ENCODE measurements at places on chromosomes 7 and 10.

- DNase-seq = no peak
These were observed 29.1 kb downstream of the CPED1 start for GRCh38 chr7:121017586-121017985.

- no peak for DNase-seq
These were observed 9.0 kb upstream of the TAS2R3 start for GRCh38 chr7:141754939-141755338.

DNA sequence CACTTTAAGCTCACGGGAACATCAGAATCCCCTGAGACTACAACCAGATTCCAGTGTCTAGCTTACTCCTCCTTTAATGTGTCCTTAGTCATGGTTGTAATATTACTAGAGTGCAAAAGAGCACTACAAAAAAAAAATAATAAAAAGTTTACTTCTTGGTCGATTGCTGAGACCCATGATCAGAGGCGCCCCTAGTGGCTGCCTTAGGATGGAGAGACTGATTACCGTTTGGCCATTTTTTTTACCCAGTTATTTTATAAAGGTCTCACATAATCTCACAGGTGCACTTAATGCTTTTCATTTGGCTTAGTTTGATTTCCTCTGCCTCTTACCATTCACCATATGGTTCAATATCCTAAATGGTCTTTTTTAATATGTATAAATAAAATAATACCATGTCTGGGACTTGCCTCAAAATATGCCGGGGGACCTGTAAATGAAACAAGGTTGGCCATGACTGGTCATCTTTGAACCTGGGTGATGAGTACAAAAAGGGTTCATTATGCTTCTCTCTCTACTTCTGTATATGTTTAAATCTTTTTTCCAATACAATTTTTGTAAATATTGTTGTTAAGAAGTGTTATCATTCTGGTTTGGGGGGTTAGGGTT, 331.5 kb upstream of the NFE2L3 start:
- DNase-seq = no peak

DNA sequence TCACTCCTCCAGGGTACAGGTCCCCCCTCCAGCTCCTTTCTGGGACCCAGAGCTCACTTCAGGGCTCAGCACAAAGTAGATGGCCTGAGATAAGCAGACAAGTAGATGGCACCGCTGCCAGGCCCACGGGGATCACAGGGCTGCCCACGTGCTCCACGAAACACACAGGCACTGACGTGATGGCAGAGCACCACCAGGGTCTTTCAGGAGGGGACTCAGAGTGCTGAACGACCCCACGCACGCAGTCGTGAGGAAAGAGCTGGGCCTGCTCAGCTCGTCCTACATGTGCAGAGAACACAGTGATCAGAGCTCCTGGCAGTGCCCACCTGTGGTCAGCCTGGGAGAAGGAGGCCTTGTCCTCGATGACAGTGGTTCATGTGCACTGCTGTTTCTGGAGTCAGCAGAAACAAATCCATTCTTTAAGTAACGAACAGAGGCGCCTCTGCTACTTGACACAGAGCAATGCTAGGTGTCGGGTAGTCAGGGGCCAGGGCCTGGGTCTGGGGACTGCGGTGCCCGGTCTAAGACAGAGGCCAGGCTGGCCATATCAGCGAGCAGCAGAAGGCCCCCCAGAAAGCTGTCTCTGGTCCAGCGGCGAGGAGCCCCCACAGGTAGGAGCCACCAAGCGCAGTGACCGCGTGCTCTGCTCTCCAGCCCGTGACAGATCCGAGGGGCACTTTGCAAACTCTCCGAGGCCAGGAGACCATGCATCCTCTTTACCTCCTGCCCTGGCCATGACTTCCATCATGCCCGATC, 129.8 kb upstream of the FAM20C start:
- no peak for DNase-seq

GRCh38 chr7:31003721-31004120, 40.0 kb downstream of the GHRHR start:
- DNase-seq = no peak

- DNase-seq = no peak
These were observed 256.3 kb upstream of the KLF14 start for GRCh38 chr7:130990178-130990832.

DNA sequence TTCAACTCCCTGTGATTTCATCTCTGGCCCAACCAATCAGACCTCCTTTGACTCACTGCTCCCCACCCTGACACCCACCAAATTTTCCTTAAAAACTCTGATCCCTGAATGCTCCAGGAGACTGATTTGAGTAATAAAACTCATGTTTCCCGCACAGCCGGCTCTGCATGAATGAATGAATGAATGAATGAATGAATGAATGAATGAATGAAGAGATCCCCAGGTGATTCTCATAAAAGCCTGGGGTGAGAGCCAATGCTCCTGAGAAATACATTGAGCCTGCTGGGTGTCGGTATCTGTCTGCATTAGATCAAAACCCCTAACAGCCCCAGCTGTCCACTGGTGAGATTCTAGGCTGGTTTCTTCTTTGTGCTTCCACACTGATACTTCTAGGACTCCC, 58.7 kb downstream of the HTR7 start:
- DNase-seq = no peak

- no peak for DNase-seq
These were observed 80.1 kb upstream of the IMMP2L start for GRCh38 chr7:111642373-111642772.

DNA sequence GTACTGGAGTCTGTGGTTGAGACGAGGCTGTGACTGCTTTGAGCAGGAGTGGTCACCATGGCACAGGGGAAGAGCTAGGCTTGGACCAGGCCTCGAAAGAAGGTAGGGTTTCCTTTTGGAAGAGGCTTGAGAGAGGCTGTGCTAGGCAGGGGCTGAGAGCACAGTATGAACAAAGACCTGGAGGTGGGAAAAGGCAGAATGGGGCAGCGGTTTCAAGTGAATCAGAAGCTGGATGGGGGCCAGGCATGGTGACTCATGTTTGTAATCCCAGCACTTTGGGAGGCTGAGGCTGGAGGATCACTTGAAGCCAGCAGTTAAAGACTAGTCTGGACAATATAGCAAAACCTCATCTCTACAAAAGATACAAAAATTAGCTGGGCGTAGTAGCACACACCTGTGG, 65.9 kb downstream of the CLIP2 start:
- no peak for DNase-seq

GRCh38 chr10:50600286-50600685, 23.5 kb downstream of the SGMS1 start:
- DNase-seq = no peak

- no peak for DNase-seq
These were observed 36.2 kb upstream of the NCAPG2 start for GRCh38 chr7:158740657-158741293.

DNA sequence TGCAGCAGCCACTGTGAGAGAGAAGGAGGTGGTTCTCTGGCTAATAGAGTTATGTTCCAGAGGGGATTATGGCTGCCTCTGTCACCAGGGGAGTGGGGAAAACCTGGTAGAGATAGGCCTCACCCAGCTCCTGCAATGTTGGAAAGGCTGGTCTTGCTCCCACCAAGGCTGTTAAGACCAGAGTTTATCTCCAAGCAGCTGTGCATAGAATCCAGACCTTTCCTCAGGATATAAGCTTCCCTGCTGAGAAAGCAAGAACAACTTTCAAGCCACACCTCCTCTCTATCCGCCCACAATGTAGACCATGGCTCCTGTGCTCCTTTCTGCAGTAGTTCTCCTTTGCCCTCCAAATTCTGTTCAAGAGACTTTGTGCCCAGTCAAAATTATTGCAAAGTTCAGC, 1375.4 kb downstream of the REEP3 start:
- DNase-seq = no peak

- DNase-seq = no peak
These were observed 66.0 kb upstream of the GPR26 start for GRCh38 chr10:123600177-123600576.

- DNase-seq = no peak
These were observed 370.9 kb downstream of the SH2D4B start for GRCh38 chr10:80908611-80909010.

GRCh38 chr10:67612176-67612575, 83.8 kb downstream of the CTNNA3 start:
- DNase-seq = no peak

GRCh38 chr10:26824015-26824690, 36.6 kb downstream of the ABI1 start:
- DNase-seq = no peak

- no peak for DNase-seq
These were observed 76.6 kb downstream of the SUGCT start for GRCh38 chr7:40211276-40212003.

GRCh38 chr10:53135213-53135896, 362.8 kb upstream of the MBL2 start:
- DNase-seq = no peak

DNA sequence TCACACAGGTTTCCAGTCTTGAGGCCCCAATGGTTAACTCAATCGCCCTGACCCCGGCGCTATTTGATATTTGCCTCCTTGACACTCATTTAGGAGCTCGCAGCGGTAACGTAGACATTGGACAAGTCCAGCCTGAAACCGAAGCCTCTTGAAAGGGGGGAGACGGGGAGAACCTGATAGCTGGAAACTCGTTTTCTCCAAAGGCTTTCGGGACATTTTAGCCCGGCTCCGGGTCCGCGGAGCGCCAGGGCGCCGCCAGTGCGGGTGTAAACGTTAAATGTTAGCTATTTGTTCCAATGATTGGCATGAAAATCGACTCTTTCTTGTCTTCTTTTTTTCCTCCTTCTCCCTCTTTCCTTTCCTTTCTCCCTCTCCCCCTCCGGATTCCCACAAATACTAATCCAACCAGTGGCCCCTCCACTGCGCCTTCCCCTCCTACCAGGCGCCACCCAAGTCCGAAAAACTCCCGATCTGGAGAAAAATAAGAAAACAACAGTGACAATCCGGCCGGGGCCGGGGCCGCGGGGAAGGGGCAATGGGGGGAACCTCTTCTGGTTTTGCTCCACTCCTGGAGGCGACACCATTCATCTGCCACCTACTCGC, 17.2 kb upstream of the GATA3 start:
- no peak for DNase-seq

DNA sequence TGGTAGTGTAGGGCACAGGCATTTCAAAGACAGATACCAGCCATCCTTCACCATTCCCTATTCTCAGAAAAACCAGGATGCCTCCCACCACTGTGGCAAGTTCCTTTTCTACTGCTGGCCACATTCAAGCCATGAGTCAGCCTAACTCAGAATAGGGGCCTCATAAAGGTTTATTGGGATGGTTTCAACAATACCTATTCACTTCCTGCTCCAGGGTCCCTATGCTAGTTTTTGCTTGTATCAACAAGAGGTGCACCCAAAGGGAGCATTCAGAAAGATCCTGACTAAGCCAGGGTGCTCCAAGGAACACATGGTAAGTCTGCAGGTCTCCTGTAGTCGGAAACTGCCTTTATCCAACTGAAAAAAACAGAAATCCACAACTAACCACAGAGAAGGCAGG, 76.9 kb upstream of the EGR2 start:
- DNase-seq = no peak

DNA sequence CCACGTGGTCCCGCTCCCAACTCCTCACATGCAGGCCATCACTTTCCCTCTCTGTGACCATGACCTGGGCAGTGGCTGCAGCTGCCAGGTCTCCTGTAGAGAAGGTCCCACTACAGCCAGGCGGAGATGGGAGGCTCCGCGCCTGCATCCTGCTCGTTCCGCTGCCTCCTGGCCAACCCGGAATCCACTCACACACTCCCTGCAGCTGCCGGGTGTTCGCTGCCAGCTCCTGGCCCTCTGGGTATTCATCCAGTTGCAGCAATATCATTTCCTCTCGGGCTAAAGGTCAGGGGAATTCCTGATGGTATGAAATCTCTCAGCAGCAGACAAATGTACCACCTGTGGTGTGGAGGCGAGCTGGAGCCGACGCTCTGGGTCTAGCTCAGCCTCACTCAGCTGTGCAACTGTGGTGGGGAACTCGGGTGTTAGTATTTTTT, 65.7 kb downstream of the TLL2 start:
- DNase-seq = no peak

DNA sequence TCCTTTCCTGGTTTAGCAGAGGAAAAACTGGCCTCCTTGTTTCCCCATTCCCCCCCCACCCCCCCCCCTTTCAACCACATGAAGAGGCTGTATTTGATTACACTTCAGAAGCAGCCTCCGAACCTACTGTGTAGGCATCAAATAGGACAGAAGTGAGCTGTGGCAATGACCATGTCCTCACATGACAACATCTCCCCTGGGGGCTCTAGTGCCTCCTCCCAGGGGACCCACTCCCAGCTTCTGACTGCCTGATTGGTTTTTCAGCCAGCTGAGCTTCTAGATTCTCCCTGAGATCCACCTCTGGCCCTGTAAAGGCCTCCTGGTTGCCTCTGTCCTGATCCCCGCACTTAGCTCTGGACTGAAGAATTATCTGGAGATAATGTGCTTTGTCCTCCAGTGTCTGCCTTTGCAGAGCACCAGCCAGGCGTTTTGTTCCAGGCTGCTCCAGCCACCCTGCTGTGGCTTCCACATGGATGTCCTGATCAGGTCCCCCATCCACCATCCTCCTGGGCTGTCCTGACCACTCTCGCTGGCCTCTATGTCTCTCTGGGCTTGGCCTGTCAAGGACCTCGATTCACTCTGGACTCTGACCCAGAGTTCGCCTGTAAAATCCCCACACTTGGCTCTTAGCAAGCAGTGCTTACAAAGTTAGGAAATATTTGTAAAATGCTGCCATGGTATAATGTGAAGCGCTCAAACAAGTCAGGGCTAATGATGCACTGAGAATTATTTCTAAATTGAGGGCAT, 42.4 kb upstream of the TOMM7 start:
- DNase-seq = no peak

DNA sequence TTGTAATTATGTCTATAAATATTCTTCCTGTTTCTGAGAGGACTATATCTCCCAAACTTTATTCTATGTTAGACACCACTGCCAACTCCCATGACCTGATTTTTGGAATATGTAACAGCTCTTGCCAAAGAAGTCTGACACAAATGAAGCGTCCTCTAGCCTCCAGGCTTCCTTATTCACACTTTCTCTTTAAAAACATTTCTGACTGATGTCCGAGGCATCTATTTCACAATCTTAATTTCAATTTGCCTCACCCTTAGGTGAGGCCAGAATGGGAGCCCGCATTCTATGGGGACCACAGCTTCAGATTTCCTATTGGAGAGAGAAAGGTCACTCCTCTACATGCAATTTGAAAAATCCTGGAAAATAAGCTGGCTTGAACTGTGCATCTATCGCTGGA, 873.2 kb downstream of the GATA3 start:
- DNase-seq = no peak

- no peak for DNase-seq
These were observed 22.8 kb downstream of the VPS26A start for GRCh38 chr10:69146759-69147158.

GRCh38 chr7:86926732-86927131, 132.7 kb downstream of the ELAPOR2 start:
- peak; percentile 15 for DNase-seq

- DNase-seq = no peak
These were observed 332.2 kb downstream of the CCSER2 start for GRCh38 chr10:84660450-84661159.

- no peak for DNase-seq
These were observed 43.4 kb upstream of the PPIF start for GRCh38 chr10:79303631-79304478.

- no peak for DNase-seq
These were observed 50.9 kb upstream of the SEMA3D start for GRCh38 chr7:85237721-85238120.

GRCh38 chr7:80665526-80665925, 27.1 kb downstream of the CD36 start:
- no peak for DNase-seq

- DNase-seq = no peak
These were observed 447.0 kb downstream of the GRID1 start for GRCh38 chr10:85919491-85920021.

- no peak for DNase-seq
These were observed 81.5 kb downstream of the CCNY start for GRCh38 chr10:35417795-35418194.

GRCh38 chr10:14325325-14325955, 5.3 kb downstream of the FRMD4A start:
- DNase-seq = no peak

- no peak for DNase-seq
These were observed 13.9 kb downstream of the VCL start for GRCh38 chr10:74011770-74012169.

Data from D721Med (cell line).